ENCODE measurements at places on chromosomes 2 and 18. TPM values are rescaled to one million over a fixed set of nuclear protein-coding genes. Genes with fewer than 3 reads are reported as not detected.

- no peak for DNase-seq
Measured at GRCh38 chr2:3022841-3023372, 354.7 kb downstream of the EIPR1 start.

- DNase-seq: no peak
Measured at GRCh38 chr18:68519336-68519735, 195.6 kb downstream of the TMX3 start.

- DNase-seq: no peak
Measured at GRCh38 chr2:170814533-170815230, 2.0 kb upstream of the GAD1 start.

DNA sequence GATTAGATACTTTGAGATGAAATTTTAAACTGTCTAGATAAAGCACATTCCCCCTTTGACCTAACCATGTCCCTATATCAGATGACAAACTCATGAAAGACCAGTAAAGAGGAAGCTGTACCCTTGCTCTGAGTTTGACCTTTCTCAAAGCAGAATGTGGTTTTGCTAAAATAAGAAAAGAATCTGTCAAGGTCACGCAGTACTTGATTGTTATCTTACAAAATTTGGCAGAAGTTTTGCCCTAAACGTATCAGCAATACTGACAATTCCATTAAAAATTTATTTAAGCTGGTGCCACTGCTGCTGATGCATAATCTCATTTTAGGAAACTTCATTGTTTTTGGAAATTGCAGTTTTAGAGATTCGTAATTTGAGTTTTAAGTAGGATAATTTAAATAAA lies 31.2 kb upstream of the GALM start:
- DNase-seq: no peak

DNA sequence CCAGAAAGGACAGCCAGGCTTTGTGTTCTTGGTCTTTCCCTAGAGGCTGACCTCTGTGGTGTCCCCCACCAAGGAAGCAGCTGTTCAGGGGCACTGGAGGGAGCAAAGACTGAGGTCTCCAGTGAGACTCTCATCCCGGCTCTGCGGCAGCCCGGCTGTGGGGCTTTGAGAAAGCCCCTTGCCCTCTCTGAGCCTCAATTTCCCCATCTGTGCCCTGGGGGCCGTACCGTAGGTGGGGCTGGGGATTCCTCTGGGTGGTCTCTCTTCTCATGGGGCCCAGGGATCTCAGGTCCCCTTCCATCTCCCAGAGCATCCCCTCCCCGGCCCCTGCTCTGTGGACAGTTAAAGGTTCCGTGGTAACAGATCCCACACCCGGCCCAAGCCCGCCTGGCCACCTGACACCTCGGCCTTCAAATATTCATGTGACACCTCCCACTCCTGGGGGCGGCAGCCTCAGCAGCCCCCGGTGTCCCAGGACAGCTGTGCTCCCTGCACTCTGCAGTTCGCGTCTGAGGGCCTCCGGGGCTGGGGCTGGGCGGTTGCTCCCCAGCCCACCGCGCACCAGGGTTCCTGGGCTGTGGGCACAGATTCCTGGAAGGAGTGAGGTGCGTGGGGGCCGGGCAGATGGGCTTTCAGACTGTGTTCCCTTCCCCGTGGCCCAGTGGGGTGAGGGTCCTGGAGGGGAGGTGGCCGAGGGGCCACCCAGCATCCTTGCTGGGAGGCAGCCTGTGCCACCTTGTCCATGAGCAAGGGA lies 15.1 kb upstream of the KLHL30 start:
- no peak for DNase-seq

DNA sequence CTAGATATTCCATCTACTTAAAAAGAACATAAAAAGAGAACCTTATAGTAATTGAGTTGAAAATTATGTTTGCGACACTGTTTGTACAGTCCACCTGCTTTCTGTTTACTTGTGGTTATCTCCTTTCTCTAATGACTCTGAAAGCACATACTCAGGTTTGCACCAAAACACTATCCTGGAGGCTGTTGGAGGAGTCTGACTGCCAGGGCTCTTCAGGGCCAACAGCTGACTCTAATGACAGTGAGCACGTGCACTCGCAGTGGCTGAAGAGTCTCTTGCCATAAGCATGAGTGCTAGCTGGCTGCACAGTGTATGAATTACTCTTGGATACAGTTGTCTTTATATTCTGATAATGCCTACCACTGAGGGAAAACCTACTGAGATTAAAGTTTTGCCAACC lies 16.7 kb upstream of the GLS start:
- DNase-seq: no peak

DNA sequence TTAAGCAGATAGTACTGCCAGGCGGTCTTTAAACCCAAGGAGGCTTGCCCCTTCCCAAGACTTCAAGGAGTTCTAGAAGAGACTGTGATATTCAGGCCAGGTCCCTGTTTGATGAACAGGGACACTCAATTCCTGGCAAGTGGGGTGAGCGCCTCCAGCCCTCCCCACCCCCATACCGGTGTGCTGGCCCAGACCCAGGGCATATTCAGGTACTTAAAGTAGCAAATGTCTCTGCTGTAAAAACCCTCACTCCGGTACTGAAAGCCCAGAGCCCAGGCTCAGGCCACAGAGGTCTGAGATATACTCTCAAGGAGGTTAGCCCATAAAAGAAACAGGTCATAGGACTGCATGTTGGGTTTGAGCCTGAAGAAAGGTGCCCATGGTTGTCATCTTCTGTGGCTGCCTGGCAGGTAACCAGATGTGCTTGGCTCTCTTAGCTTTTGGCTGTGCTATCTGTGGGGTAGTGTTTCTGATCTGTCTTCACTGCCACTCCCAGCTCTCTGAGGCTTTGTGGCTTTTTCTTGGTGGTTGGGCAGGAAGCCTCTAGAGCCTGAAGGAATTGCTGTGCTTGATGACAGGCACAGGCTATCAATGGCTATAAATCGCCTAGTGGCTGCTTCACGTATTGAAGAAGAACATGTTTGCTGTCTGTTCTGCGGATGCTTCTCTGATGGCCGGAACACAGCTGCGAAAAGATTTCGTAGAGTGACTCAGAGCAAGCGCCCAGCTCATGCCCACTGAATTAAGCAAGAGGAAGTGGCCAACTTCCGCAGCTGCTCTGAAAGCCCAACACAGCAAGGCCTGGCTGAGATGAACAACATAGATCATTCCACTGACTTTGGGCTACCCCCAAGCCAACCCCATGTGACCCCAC lies 63.3 kb upstream of the ALPP start:
- peak; percentile 66 for DNase-seq

GRCh38 chr18:3328532-3328931 lies 66.6 kb downstream of the MYL12B start:
- DNase-seq: no peak

GRCh38 chr18:50869150-50869549 lies 9.8 kb upstream of the ME2 start:
- DNase-seq: no peak

- DNase-seq: no peak
Measured at GRCh38 chr2:188456114-188456909, 164.6 kb downstream of the GULP1 start.

The MAP3K19 gene
- 0.08 TPM for polyA plus RNA-seq

GRCh38 chr2:121171625-121172119 lies 113.3 kb downstream of the TFCP2L1 start:
- DNase-seq: no peak

DNA sequence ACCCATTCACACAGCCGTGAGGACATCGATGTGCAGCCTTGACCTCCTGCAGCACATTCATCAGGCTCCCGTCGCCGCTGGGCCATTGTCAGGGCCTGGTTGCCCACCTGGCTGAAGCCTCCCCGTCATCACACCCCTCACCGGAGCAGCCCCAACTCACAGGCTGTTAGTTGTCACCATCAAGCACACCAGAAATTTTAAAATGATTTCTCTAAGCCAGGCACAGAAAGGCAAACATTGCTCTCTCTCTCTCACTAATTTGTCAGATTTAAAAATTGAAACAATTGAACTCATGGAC lies 167.1 kb downstream of the RTP5 start:
- no peak for DNase-seq

GRCh38 chr2:231369580-231370428 lies 25.7 kb upstream of the B3GNT7 start:
- DNase-seq: no peak

- DNase-seq: no peak
Measured at GRCh38 chr2:26564121-26564644, 77.0 kb downstream of the CIB4 start.

DNA sequence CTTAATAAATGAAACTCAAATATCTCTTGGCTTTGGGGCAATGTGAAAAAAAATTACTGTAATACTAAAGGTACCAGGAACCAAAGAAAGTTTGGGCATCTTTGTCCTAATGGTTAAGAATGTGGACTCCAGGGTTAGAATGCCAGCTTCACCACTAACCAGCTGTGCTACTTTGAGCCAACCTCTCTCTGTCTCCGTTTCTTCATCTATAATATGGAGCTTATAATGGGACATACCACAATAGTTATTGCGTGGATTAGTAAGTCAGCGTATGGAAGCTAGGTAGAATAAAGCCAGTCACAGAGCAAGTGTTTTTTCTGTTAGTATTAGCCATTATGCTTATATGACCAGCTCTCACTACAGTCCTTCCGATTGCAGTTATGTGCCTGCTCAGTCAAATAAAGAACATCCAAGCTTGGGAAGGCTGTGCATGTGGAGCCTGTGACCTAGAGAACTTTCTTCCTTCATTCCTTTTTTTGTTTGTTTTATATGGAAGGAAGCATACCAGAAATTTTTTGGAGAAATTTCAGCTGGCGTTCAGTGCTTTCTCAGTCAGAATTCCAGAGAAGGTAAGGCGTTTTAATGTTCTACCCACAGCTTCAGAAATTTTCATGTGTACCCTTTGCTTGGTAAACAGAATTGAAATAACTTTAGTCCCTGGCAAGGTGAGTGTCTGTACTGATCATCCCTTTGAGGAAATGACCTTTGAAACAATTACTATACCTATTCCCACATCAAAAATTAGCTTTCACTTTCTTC lies 114.0 kb upstream of the RND3 start:
- peak; percentile 43 for DNase-seq

The TUBA3E gene
- not detected for polyA plus RNA-seq

- DNase-seq: no peak
Measured at GRCh38 chr2:226398580-226398979, 401.0 kb downstream of the IRS1 start.

The OR6B2 gene
- polyA plus RNA-seq: not detected

GRCh38 chr2:5657231-5657630 lies 35.0 kb upstream of the SOX11 start:
- no peak for DNase-seq

- no peak for DNase-seq
Measured at GRCh38 chr2:194556629-194557028, 1100.4 kb upstream of the SLC39A10 start.

Data from muscle of back (tissue), 13 donors.